ENCODE measurements at places on chromosomes 5 and 9.

DNA sequence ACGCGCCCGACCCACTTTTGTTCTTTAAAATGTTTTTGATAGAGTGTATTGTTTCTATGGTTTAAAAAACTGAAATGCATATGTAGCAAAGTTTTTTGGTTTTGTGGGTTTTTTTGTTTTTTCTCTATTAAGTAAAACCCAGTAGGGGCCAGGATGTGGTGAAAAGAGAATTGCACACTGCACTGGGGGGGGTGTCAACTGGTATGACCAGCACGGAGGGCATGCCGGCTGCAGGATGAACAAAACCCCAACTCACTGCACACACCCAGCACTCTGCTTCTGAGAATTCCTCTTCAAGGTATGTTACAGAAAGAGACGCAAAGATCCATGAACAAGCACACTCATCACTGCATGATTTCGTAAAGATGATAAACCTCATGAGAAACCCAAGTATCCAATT is 75.0 kb downstream of the STK10 start:
- DNase-seq: peak; percentile 56

DNA sequence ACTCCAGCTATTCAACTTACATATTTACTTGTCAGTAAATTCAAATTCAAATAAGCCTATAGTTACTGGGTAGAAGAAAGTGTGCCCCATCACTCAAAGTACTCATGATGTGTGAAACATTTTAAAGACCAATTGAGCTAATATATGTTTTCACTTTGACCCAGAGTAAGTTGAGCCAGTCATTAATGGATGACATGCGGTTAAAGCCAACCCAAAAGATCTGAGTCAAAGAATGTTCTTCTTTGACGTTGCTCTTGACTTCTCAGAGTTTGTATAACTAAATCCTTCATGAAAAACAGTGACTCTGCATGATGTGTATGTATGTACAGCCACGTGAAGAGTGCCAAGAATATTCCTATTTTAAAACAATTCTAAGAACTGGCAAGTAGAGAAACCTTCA is 237.4 kb downstream of the NR2F1-AS1 start:
- DNase-seq: peak; percentile 61

DNA sequence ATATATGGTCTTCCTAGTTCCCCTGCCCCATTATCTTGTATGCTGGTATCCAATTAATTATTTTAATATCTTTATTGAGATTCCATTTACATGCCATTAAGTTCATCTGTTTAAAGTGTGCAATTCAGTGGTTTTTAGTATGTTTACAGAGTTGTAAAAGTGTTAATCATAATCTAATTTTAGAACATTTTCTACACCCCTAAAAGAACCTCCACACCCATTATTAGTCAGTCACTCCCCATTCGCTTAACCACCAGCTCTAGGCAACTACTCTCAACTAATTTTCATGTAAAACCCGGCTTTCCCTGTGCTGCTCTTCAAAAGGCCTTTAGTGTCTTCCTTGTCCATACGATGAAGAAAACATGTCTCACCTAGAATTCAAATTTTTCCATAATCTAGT is 20.8 kb upstream of the CAVIN4 start:
- DNase-seq: no peak

DNA sequence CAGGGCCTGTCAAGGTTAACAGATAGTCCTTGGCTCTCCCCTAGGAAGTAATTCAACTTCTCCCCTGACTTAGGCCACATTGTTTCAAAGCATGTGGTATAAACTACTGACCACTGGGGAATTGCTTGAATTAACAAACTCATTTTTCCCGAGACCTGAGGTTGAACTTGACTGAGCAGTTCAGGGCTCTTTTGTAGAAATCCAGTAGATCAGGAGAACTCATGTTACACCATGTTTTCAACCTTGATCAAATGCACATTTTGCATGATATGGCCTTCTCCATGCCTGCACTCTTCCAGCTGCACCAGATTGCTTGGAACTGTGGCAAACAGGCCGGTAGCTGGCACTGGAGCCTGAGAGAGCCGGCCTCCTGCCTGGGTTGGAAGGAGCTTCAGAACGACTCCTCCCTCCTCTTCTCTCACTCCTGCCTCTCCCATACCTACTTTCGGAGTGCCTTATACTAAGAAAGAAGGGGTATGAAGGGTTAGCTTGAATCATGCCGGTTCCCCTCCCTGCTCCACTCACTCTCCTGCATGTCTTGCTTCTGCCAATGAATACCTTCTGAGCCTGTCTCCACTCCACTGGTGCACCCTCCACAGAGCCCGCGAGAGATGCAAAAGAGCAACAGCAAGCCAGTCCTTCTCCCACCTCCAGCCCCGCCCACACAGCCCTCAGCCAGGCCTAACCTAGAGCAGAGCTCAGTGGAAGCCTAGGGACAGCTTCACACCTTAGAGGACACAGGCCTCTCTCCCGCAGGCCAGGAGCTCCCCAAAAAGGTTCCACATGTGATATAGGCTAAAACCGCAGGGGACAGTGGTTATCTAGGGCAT is 159.4 kb downstream of the MACROH2A1 start:
- no peak for DNase-seq

GRCh38 chr5:18652404-18653215 is 1018.4 kb downstream of the TAF11L14 start:
- no peak for DNase-seq

DNA sequence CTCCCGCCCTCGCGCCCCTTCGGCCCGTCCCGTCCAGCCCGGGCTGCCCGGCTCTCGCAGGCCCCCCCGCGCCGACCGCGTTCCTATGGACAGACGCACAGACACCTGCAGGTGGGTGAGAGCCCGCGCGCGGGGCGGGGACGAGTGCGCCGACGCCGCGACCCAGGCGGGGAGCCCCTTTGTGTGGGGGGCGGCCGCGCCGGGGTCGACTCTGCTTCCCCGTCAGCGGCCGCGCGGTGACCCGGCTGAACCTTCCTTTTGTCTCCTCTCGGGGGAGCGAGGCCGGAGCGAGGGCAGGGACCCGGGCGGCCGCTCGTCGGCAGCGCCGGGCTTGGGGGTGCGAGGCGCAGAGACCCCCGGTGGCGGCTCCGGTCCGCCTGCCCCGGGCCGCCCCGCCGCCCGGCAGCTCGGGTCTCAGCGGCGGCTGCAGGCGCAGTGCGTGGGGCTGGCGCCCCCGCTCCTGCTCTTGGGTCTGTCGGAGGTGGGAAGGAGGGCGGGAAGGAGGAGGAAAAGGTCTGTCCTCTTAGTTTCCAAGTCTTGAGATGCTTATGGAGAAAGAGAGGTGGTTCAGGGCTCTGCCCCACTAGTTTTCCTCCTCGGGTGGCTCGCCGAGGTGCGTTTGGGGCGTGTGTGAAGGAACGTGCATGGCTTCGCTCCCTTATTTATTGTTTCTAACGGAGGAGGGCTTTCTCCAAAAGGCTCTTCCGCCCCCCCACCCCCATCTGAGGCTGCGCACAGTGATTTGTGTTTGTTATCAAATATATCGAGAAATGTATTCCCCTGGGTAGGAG is 576 bp downstream of the KIAA1958 start:
- DNase-seq: peak; percentile 80
